Cardiac fibroblast (primary cell): ENCODE measurements at places on chromosomes 13 and 19.
A peak's percentile ranks its signal among the peaks of the same experiment; 100 is the strongest.

DNA sequence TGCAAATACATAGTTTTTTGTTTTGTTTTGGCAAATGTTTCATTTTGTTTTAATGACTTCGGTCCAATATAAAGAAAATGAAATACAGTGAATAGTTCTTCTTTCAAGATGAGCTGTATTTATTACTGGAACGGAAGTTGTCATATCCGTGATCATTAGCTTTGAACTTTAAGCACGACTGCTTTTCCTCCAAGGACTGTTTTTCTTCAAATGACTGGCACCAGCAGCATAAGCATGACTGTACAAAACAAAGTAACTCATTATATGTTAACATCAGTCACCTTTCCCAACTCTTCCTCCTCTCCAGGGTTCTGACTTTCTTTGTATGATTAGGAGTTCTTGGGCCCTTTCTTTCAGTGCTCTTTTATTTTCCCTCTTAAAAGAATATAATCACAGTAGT, 20.5 kb downstream of the EDNRB start:
- peak; percentile 72 for DNase-seq

DNA sequence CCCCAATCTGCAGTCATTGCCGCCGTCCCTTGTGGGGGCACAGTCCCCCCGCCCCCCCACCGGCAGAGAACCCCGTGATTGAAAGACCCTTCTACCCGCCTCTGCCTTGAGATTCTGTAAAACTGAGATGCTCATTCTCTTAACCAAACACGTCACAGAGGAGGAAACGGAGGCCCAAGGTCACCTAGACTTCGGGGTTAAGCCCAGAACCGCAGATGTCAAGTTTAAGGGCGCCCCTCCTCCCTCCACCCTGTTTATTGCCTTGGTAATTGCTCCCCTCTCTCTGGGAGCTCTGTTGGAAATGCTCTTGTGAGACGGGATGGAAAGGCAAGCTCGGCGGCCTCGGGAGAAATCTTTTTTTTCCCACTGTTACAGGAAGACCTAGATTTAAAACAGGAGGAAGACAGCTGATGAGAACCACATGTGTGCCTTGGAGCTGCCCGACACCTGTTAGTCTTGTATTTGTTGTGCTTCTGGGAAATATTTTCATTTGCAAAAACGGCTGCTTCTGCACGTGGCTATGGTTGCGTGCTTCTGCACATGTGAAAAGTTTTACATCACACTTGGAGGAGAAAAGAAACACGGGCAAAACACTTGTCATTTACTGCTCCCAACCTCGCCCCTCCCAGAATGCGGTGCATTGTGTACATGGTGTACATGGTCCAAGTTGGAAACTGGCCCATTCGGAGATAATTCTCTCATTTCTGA, 1.1 kb upstream of the MED26 start:
- peak; percentile 55 for DNase-seq

DNA sequence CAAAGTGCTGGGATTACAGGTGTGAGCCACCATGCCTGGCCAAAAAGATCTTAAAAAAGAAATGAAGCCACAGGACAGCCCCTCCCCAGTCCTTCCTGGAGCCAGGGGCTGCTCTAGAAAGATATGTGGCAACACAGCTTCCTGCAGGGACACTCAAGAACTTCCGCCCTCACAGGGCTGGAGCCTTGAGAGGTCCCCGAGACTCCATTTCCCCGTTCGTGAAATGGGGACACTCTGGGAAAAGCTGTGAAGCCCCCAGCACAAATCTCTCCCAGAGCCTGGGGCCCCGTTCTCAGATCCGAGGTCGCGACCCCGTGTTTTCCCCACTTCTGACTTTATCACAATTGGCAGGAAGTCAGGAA, 2.5 kb upstream of the GPX4 start:
- DNase-seq, result no peak

- DNase-seq, result no peak
Measured at GRCh38 chr13:111168107-111168506, 53.0 kb downstream of the ARHGEF7 start.

DNA sequence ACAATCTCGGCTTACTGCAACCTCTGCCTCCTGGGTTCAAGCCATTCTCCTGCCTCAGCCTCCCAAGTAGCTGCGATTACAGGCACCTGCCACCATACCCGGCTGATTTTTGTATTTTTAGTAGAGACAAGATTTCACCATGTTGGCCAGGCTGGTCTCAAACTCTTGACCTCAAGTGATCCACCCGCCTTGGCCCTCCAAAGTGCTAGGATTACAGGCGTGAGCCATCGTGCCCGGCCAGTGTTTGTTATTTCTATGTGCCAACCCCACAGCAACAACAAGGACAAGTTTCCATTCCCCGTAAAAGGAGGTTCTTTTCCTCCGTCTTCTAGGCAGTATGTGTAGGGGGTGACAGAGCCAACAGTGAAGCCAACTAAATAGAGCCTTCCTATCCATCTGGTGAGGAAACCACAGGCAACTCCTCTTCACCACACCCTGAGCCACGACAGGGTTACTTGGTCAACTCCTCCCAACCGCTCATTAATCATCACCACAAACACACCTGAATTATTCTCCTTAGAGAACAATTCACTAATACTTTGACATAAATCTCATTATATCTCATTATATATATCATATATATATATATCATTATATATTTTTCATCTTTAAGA, 25.5 kb downstream of the FOXO1 start:
- DNase-seq, result no peak

DNA sequence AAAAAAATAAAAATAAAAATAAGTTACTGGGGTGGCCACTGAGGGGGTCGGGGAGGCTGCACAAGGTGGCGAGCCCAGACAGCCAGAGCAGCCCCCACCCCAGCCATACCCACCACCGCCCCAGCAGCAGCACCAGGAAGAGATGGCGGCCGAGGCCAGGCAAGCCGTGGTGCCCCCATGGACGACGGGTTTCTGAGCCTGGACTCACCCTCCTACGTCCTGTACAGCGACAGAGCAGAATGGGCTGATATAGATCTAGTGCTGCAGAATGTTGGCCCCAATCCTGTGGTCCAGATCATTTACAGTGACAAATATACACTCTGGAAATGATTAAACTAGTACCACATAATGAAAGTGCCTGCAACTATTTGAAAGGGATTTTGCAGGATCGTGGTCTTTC, 71.6 kb upstream of the ZDHHC20 start:
- no peak for DNase-seq

- DNase-seq, result peak; percentile 88
Measured at GRCh38 chr13:89401264-89401675, 1730.1 kb downstream of the SLITRK5 start.

GRCh38 chr19:42553292-42554045, 25.2 kb upstream of the CEACAM1 start:
- DNase-seq, result peak; percentile 56

GRCh38 chr19:45653634-45654033, 14.4 kb upstream of the GIPR start:
- DNase-seq, result no peak

DNA sequence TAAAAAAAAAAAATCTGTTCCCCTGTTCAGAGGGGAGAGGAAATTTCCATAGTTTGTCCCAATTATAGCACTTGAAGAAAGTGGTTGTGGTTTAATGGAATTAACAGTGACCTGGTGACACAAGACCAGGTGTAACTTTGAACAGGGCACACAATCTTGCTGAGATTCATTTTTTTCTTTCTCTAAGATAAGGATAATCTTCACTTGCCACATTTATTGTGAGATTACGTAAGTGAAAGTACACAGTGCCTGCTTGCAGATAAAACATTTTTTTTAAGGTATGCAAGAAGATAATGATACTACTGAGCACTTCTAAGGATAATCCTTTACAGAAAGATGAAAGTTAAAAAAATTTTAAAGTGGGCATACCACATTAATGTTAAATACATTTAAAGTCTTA, 448.1 kb downstream of the DIAPH3 start:
- DNase-seq, result no peak

GRCh38 chr13:26011996-26012821, 39.6 kb downstream of the SHISA2 start:
- DNase-seq, result peak; percentile 15

DNA sequence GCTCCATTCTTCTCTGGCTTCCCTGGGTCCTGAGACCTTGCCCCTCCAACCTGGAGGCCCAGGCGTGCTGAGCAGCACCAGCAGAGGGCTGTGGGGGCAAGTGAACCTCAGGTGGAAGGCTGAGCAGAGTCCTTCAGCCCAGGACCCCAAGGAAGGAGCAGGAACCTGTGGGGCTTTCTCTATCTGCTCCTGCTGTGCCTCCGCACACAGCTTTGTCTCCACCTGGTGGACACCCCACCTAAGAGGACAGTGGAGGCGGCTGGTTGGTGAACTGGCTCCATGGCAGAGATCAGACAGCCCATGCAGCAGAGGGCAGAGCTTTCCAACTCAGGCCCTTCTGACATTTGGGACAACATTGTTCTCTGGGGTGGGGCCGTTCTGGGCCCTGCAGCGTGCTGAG, 19.7 kb downstream of the ZFR2 start:
- no peak for DNase-seq

DNA sequence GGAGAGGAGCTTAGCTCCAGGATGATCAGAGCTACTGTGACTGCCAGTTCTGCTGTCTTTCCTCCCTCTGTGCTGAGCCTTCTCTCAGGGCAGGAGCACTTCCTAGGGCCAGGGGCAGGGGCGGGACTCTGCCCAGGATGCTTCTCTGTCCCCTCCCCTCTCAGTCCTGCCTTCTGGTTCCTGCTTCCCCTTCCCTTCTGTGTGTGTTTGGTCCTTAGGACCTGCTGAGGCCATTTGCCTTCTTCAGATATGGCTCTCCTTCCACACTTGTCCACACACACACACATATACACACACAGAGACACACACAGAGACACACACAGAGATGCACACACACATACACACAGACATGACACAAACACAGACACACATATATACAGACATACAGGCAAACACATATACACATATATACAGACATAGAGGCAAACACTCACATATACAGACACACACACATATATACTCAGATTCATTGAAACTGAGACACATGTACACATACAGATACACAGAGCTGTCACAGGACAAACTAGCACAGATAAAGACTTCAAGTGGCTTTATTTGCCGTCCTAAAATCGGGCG, 22.0 kb upstream of the CD177 start:
- no peak for DNase-seq

DNA sequence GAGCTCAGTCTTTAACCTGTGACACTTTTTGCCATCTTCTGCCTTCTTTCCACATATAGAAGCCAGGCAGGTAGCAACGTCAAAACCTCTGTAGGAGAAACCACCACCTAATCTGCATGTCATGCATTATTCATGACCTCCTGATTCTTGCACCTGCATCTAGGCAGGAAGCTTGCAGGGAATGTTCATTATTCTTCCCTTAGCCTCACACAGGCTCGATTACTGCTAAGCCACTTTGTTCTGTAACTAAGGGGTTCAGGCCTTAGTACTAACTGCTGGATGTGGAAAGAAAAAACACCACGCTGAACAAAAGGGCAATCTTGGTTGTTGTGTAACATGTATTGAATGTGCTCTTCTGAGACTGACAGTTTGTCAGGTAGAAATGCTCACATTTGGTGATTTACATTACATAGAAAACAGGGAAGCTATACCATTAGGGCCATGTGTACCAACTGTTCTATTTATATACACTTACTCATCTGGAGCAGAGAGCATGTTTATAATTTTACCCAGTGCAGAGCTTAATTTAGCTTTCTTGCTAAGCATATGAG, 366.9 kb downstream of the KLF12 start:
- no peak for DNase-seq
